ENCODE measurements at places on chromosomes 11 and 22.

- peak; percentile 78 for DNase-seq
Measured at GRCh38 chr11:131867457-131868257, 497.2 kb downstream of the NTM start.

DNA sequence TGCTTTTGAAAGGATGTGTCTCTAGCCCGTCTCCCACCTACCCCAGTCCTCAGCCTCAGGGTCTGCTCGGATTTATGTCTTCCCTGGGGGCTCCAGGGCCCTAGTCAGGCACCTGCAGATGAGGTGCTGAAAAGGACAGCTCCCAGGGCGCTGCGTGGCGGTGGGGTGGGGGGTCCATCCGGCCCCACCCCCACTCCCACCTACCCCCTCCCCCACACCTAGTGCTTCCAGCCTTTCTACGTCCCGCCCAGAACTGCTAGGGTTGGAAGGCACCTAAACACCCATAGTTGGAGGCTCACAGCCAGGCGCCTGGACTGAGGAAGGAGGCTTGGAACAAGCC lies 1.4 kb upstream of the ROBO3 start:
- DNase-seq: no peak

DNA sequence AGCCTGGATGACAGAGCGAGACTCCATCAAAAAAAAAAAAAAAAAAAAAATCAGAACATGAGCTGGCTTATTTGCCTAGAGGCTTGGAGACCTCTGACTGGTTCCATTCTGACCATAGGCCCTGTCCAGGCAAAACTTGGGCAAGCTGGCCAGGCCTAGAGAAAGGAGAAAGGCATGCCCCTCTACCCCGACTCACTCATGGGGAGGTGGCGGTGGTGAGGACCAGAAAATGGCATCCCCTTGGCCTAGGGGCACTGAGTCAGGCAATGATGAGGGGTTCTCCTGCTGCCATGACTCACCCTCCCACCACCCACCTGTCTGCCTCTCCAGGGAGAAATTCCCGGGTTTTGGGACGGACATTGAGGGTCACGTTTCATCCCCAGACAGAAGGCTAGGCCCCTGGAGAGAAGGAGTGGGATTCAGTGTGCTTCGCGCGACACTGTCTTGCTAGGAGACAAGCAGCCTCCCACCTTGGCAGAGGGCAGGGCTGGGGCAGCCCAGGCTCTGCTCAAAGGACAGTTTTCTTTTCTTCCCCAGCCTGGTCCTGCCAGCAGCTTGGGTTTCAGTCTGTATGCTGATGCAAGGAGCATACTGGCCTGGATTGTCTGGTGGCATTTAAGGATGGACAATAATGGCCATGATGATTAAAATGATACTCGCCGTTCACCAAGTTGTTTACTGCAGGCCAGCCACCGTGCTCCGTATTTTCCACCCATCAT lies 17.2 kb downstream of the TOB2 start:
- no peak for DNase-seq

GRCh38 chr11:75667831-75668450 lies 897 bp downstream of the MAP6 start:
- DNase-seq: peak; percentile 43

- no peak for DNase-seq
Measured at GRCh38 chr11:69215216-69215615, 59.5 kb downstream of the SMIM38 start.

- no peak for DNase-seq
Measured at GRCh38 chr11:122100037-122100755, 15.8 kb downstream of the BLID start.

- no peak for DNase-seq
Measured at GRCh38 chr22:42619261-42620063, 4.8 kb upstream of the POLDIP3 start.

GRCh38 chr11:76339221-76339620 lies 41.7 kb downstream of the THAP12 start:
- no peak for DNase-seq

- peak; percentile 10 for DNase-seq
Measured at GRCh38 chr11:112361396-112361795, 100.7 kb upstream of the PLET1 start.

- DNase-seq: no peak
Measured at GRCh38 chr11:45702511-45702910, 37.1 kb upstream of the CHST1 start.

- no peak for DNase-seq
Measured at GRCh38 chr22:30435674-30436126, 10.1 kb downstream of the MTFP1 start.

DNA sequence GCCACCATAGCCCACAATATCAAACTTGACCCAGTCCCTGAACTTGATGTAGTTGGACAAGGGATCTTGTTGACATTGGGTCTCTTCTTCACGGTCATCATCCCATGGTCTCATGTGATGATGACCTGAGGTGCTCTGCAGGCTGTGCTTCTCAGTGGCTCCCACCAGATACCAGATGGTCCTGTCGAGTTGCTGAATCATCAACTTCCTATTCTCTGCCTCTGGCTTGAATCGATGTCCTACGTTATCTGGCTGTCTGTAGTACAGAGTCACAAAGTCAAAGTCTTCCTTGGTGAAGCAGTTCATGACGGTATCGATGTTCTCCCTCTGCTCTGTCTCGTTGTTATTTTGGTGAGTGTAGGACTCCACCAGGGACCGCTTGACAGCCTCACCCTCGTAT lies 145.7 kb upstream of the ALDH3B2 start:
- no peak for DNase-seq

- DNase-seq: no peak
Measured at GRCh38 chr11:26715133-26715532, 6.7 kb downstream of the SLC5A12 start.

DNA sequence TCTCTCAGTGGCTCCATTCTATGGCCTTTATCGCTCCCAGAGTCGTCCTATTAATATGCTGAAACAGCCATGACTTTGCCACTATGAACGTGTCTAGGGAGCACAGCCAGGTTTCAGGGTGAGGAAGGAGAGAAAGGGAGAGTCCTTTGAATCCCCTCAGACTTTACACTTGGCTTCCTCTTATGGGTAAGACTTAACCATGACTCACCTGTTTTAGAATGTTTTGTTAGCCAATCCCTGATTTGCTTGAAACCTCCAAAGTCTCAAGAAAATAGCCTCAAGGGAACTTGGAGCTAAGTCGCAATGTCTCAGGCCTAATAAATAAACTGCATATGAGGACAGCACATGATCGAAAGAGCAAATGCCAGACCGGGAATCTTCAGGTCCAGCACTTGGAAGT lies 131.2 kb upstream of the RCN1 start:
- peak; percentile 53 for DNase-seq

DNA sequence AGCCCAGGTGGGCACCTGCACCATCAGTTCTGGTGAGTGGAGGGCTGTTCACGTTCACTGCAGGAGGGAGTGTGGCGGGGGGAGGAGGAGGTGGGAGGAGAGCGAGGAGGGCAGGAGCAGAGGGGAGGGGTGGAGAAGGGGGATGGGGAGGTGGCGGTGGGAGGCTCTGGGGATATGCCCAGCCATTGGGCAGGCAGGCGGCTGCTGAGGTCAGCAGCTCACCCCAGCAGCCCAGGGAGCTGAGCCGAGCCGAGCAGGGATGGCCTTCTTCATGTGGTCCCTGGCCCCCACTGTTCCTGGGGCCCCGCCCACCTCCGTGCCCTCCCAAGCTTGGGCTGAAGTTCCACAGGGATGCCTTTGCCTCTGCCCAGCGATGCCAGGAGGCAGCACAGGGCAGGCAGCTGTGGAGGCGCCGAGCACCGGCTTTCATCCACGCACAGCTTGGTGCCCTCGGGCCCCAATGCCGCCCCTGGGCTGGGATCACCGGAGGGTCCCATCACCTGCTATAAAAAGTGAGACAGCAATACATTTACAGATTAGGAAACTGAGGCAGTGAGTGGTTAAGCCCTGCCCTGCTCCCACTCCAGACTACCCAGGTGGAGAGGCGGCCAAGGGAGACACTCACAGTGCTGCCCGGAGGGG lies 21.6 kb downstream of the RTN4R start:
- no peak for DNase-seq

DNA sequence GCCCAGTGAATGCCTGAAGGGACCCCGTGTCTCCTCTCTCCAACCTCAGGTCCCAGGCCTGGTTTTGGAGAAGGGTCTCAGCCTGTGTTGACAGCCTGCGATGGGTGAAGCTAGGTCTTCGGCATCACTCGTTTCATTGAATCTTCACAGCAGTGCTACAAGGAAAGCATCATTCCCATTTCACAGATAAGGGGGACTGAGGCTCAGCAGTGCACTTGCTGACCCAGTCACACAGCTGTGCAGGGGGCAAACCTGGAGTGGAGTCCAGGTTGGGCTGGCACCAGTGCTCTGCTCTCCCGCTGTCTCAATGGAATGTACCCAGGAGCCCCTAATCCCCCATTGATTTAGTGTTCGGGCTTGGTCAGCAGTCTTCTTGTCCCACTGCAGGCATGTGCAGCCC lies 10.9 kb upstream of the YWHAH start:
- DNase-seq: no peak
